ENCODE measurements at places on chromosomes 1 and 21.

DNA sequence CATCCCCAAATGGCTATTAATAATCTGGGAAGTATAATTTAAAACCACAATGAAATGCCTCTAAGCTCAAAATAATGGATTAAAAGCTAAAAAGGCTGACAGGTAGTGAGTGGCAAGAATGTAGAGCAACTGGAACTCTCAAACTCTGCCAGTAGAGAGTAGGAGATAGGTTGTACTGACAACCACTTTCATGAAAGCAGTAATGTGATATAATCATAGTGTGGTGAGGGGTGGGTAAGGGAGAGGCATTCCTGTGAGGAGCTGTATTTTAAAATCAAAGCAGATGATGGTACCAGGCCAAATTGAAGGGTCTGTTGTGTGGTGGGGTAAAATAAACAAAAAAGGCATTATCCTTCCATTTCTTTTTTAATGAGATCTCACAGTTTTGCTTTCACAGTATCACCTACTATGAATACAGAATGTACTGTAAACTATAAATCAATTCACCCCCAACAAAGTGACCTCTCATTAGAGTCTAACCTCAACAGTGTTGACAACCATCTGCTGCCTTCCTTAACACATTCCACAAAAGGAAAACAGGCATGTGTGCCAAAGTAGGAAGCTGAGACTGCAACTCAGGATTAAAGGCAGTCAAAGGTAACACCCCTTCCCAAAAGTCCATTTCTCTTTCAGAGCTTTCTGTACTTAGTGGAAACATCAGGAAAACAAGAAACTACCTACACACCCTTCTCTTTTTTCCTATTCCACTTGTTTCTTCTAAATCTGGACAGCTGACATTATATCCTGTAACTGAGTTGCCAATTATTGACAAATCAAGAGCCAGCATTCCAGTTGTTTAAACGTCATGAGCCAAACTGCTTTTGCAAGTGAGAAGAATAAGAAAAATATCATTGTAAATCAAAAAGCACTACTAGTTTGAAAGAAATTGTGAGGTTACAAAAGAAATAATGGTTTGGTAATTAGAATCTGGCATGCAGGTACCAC lies 130.8 kb downstream of the FAF1 start:
- DNase-seq = no peak

DNA sequence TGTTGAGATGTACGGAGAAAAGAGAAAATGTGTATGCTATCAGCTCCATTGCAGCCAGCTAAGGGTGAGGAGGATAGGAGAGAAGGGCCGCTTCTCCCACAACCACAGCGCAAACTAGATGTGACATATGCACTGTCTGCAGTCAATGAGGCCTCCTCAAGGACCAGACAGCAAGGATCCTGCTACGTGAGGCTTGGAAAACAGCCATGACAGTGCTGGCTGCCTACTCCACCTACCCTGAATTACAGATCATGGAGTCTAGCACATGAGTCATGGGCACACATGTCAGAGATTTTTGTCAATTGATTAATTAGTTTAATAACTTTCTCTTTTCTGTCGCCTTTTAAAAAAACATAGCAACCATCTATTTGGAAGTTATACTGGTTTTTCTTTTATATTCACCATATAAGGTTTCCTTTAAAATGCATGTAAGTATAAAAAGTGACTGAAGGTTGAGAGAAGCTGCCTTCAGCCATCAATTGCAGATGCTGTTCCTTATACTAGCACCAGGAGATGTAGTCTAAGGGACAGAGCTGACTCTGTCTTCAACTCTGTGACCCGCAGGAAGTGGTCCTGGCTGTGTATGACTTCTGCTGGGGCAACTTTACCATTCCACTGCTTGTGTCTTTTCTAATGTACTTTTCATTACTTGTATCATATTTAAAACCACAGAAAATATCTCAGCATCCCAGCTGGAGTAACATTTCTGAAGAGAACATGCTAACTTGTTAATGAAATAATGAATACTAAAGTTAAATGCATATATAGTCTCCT lies 3.1 kb downstream of the VPS26C start:
- DNase-seq = no peak

DNA sequence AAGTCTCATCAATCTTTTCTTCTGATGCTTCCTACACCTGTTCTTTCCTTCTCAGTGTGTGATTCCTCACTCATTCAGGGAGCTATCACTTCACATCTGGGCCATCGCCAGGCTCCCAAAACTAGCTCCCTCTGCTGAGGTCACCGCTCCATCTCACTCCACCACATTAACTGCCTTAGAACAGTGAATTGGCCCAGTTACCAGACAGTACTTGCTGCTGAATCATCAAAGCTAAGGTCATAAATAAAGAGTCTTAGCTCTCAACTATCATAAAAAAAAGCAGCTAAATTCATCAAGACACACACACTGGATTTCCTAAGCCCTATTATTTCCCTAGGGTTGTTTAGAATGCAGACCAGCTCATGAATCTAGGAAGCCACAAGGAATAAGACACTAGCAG lies 18.8 kb upstream of the SRM start:
- no peak for DNase-seq

GRCh38 chr21:42840411-42841155 lies 38.8 kb downstream of the WDR4 start:
- no peak for DNase-seq

DNA sequence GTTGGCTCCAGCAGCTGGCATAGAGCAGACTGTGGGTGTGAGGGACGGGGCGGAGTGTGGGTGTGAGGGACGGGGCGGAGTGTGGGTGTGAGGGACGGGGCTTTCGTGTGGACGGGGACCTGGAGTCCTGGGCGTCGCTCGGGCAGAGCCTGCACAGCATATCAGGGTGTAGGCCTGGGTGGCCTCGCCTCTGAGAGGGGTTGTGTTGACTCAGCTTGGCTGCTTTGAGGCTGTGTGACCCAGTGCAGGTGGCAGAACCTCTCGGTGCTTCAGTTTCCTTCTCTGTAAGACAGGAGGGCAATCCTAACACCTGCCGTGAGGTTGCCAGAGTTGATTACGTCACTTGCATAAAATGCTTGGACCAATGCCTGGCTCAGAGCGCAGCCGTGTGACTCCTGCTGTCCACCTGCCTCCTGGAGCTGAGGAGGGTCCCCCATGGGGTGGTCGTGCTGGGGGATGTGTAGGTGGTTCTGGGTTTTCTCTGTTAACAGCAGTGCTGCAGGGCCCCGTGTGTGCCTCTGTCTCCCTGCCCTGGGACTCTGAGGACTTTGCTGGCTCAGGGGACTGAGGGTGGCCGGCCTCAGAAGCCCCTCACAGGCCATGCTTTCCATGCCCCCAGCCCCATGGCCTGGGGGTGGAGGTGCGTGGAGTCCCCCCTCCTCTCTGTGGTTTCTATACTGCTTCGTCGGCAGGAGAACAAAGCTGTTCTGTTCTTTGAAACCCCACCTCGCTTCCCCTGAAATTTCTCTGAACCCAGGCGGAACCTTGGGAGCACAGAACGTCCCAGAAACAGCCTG lies 15.4 kb downstream of the PDXK start:
- DNase-seq = no peak

GRCh38 chr1:210647406-210648333 lies 319.0 kb downstream of the HHAT start:
- DNase-seq = no peak

DNA sequence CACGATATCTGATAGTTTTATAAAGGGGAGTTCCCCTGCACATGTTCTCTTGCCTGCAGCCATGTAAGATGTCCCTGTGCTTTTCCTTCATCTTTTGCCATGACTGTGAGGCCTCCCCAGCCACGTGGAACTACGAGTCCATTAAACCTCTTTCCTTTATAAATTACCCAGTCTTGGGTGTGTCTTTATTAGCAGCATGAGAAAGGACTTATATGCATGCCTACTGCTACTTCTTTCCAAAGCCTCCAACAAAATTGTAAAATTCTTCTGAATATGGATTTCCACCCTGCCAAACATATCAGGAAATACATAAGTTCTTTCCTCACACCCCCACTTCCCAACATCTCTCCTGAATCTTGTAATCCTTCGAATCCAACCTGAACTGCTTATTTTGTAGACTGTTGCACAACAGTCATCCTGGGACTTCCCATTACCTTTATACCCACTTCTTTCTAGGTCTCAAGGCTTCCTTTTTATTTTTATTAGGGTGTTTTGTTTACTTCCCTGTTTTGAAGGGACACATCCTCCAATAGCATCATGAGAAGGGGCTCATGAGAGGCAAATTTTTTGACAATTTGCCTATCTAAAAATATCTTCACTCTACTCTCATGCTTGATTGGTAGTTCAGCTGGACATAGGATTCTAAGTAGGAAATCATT lies 67.5 kb upstream of the MUTYH start:
- DNase-seq = no peak

Data from stimulated activated CD8-positive, alpha-beta memory T cell treated with anti-CD3 and anti-CD28 coated beads, Interleukin-15, amount 100 ng/mL, for 48 hours (primary cell).